Sciatic nerve (tissue), 2 donors: ENCODE measurements at places on chromosomes 12 and 14.
A peak's percentile ranks its signal among the peaks of the same experiment; 100 is the strongest.

DNA sequence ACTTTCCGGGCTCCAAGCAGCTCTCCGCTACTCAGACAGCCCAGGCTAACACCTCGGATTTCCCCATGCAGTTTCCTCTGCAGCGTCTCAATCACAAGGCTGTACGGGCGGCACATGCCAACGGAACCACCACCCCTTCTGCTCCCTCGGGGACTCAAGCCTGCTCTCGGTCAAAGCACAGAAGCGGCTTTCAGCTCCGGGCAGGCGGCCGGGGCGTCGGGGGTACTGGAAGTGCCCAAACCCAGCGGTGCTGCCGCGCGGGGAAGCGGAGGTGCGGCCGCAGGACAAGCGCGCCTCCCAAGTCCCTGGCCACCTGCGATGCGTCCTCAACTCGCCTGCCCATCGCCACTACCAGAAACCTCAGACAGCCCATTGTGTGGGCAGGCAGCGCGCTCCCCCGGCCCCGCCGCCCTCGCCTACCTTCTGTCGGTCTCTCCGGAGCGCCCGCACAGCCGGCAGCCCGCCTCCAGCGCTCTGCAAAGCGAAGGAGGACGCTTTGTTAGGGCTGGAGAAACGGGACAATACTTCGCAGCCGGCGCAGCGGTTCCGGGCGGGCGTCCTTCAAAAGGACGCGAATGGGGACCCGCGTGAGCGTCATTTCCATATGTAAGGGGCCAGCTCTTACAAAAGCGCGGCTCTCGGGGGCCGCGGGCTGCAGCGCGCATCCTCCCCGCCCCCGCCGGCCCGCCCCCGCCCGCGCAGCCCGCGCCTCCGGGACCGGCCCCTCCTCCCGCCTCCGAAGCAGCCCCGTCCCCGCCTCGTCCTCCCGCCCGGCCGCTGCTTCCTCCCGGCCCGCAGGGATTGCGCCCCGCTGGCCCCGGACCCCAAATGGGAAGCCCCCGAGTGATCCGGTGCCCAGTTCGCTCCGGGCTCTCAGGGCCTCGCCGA is 674 bp downstream of the NIN start:
- peak; percentile 73 for DNase-seq

DNA sequence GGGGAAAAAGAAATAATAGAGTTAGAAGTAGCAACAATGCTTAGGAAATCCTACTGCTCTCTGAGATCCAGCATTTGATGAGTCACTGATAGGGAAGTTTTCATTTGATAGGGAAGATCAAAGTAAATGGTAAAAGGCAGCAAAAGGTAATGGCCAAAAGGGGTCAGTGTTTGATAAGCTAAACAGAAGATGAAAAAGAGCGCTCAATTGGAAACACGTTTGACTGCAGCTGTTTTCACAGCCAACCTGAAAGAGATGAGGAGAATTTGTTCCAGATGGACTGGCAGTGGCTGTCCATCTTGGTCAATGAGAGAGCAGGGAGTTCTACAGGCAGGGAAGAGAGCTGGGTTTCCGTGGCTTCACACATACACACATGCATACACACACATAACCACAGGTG is 264.2 kb downstream of the TMEM132C start:
- no peak for DNase-seq

- DNase-seq: no peak
Observed at GRCh38 chr12:114506651-114507050, 100.7 kb upstream of the TBX5 start.

DNA sequence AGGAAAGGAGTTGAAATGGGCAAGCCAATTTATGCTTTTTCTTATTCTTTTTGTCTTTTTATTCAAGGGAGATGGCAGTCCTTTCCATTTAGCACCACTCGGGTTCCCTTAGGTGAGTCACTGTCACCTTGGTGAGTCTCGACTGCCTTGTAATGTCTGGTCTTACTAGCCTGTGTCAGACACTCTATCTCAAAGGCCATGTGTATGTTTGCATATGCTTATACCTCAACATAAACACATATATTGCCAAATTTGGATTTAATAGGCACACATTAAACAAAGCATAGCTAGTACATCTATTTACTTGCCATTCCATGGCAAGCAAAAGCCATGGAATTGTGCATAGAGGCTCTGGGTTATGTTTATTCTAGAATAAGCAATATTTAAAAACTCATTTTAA is 624.9 kb upstream of the FOXG1 start:
- DNase-seq: no peak

GRCh38 chr14:97027256-97027999 is 230.2 kb downstream of the VRK1 start:
- DNase-seq: no peak

DNA sequence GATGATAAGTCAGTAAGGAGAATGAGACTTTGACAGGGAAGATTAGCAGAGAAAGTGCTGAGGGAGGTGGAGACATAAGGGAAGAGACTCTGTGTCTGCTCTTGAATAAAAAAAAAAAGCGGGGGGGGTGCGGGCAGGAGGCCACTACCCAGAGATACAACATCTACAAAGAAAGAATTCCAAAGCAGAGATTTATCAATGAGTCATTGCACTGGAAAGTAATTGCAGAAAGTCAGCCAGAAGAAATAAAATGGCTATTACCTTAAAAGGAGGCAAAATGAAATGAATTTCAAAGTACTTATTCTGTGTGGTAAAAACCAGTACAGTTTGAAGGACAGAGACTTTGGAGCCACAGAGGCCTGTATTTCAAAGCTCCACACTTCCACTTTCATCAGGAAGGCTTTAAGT is 267.1 kb upstream of the PRKD1 start:
- no peak for DNase-seq

DNA sequence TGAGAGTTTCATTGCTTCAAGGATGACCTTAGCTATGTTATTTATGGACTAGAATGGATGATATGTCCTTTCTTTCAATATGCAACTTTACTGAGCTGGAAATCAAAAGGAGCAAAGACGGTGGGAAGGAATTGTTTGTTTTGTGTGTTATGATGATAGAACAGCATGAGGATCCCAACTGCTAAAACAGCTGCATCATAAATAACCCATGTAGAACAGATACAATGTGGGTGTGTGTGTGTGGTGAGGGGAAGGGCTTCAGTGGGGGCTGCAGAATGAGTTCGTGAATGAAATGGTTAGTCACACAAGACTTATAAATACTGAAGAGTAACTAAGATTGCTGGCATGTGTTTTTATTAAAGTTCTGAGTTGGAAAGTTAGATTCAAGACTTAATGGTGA is 80.1 kb downstream of the DACT1 start:
- no peak for DNase-seq
